ENCODE measurements at places on chromosomes 16 and 17.

DNA sequence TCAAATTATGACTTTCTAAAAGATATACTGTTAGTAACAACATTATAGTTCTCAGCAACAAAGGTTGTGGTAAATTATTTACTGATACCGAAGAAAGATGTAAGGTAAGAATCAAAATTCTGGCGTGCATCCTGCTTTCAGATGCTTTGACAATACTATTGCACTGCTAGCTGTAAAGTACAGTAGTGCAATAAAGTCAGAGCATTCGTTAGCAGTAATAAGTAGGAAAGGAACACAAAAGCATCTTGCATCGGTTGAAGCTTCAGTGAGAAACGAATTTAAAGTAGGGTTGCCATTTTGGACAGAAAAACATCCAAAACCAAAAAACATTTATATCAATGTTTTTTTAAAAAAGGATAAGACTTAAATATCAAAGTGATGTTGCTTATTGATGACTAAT, 4.0 kb downstream of the SKA2 start:
- no peak for DNase-seq

DNA sequence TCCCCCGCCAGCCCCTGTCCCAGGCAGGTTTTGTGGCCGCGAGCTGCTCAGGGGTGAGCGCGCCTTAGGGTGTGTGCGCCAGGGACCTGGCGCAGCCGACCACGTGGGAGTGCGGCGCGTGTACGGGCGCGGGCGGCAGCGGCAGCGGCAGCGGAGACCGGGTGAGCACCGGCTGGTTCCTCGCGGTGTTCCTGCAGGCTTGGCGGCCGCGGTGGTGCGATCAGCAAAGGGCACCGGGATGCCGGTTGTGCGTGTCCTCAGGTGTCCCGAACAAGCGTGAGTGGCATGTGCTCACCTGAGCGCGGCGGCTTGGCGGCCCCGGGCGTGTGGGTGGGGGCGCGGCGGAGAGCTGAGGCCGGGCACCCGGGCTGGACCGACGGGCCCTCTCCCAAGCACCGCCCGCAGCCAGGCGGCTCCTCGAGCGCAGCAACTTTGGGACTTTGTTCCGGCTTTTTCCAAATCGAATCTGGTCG, 381 bp upstream of the HSD11B2 start:
- DNase-seq, result no peak

DNA sequence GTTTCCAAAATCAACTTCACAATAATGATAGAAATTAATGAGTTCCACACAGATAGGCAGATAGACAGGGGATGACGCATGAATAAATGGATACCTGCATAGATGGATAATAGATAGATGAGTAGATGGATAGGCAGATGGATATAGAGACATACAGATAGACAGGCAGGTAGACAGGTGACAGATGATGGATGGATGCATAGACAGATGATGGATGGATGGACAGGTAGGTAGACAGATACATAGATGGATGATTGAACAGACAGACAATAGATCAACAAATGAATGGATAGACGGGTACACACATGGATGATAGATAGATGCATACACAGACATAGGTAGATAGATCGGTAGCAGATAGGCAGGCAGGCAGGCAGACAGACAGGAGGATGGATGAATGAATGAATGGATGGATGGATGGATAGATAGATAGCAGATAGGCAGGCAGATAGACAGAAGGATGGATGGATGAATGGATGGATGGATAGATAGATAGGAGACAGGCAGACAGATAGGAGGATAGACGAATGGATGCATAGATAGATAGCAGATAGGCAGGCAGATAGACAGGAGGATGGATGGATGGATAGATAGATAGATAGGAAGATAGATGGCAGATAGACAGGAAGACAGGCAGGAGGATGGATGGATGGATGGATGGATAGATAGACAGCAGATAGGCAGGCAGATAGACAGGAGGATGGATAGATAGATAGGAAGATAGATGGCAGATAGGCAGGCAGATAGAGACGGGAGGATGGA, 142.5 kb downstream of the RBFOX3 start:
- no peak for DNase-seq

- no peak for DNase-seq
Observed at GRCh38 chr17:46147296-46147695, 45.9 kb downstream of the KANSL1 start.

DNA sequence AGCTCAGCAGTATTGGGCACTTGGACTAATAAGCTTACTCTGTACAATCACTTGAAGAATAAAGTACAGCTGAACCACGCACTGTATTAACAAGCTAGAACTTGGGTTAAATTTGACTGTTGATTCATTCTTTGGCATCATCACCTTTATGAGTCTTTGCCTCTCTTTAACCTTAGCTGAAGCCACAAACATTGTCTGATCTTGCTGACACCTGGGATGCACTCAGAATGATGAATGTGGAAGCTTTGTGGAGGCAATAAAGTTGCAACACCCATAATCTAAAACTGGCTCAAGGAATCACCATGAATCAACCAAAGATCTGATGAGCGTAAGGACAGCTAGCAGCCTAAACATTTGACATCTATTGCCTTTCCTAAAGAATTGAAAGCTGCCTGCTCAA, 590.6 kb upstream of the SOX9 start:
- DNase-seq, result no peak

DNA sequence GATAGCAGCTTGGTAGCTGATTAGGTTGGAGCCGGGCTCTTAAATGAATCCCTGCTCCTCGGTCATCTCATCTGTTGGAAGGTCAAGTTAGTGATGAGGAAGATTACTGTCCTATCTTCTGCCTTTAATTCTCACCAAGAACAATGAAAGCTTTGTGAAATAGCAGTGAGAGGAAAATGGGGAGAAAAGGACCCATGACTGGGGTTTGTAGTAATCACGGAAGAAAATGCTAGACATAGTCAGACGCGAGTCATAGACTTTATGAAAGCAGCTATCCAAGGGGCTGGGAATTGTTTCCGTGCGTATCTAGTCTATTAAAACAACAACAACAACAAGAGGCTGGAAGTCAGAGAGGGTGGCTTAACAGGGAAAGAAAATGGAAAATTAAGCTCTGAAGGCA, 18.3 kb downstream of the PIK3R5 start:
- DNase-seq, result no peak

DNA sequence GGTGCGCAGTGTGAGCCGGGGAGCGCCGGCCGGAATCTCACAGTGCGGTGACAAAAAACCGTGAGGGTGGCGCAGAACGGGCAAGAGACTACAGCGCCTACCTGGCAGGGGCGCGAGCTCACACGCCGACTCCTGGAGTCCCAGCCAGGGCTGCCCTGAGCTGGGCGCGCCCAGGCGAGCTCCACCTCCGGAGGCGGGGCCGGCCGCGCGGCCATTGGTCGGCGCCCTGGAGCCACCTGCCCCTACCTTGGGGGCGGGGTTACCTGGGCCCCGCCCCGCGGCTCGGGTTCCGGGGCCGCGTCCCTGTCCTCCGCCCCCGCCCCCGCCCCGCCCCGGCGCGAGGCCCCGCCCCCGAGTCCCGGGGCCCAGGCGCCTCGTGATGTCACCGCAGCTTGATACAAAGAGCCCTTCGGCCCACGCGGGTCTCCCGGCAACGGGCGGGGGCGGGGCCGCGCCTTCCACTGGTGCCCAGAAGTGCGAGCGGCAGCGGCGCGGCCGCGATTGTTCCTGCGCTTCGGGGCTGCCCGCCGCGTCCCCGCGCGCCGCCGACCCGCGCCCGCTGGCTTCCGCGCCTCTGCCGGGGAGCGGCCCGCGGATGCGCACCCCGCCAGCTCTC, 96.3 kb downstream of the RAB11FIP4 start:
- peak; percentile 95 for DNase-seq

DNA sequence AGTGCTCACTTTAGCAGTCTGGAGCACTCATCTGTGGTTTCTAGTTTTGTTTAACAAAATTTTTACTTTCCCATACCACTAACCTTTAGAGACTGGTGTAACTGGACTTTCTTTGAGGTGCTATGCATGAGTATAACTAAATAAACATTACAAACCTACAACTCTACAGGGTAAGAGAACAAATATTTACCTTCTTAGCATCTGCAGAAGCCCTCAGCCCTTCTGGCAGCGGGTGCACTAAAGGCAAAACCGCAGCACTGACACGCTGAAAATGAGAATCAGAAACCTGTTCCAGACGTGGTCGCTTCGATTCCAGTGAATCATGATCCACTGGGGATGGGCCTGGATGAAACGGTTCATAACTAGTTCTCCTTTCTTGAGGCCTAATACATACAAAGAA, 43.7 kb downstream of the NCOR1 start:
- no peak for DNase-seq

- DNase-seq, result no peak
Observed at GRCh38 chr16:19284207-19284606, 1.3 kb upstream of the CLEC19A start.

DNA sequence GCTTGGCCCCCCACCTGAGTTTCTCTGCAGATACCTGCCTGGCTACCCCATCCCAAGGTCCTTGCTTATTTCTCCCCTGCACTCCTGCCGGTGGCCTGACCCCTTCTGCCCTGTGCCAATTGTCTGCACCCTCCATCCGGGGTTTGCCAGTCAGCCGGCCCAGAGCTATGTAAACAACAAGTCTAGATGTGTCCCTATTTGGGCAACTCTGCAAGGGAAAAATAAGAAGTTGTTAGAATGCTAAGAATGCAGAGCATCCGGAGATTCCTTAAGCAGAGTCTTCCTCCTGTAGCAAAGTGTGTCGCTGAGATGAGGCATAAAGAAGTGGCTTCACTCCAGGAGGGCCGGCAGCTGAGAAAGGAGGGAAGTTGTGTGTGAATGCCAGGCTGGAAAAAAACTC, 46.6 kb downstream of the RGS9 start:
- DNase-seq, result no peak

- DNase-seq, result no peak
Observed at GRCh38 chr16:9660898-9661297, 521.3 kb downstream of the GRIN2A start.

GRCh38 chr17:17127156-17127555, 79.0 kb downstream of the PLD6 start:
- no peak for DNase-seq

DNA sequence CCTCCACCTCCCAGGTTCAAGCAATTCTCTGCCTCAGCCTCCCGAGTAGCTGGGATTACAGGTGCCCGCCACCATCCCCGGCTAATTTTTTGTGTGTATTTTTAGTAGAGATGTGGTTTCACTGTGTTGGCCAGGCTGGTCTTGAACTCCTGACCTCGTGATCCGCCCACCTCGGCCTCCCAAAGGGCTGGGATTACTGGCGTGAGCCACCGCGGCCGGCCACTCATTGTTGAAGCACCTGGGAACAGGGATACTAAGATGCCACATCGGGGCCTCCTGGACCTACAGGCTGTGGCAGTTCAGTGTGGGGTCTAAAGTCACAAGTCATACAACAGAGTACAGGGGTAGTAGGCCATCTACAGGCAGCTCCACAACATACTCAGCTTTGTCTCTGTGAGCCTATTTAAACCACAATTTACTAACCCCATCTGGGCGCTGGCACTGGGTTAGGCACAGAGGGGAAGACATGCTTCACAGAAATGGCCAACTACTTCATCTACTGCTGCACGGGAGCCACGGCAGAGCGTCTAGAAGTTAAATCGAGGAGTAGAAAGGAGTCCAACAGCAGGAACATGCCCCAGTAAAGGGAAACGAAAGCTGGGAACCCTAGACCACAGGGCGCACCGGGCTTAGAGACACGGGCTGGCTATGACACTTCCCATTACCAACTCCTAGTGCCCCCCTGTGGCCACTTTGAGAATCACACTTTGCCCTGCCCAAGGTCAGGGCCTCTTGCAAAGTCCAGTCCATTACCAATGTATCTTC, 4.3 kb downstream of the VAMP2 start:
- DNase-seq, result peak; percentile 86

DNA sequence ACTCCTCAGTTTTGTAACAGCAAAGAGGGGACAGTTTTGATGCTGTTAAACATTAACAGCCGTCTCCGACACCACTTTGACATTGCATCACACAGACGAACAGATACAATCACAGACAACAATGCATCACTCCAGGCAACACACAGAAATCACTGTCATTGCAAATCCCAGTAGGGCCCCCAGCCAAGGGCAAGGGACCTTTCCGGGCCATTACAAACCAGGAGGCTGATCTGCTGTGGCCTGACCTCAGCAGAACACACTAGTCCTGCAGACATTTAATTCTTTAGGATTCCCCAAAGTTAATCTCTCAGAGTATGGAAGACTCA, 136.2 kb upstream of the RCVRN start:
- DNase-seq, result no peak

- no peak for DNase-seq
Observed at GRCh38 chr17:40293363-40293762, 5.7 kb downstream of the CDC6 start.

All from NAMALWA (cell line).